ENCODE measurements at places on chromosomes 5 and 9. TPM values are rescaled to one million over a fixed set of nuclear protein-coding genes. Genes with fewer than 3 reads are reported as not detected.

- DNase-seq = no peak
Observed at GRCh38 chr9:101787891-101788290, 49.4 kb upstream of the GRIN3A start.

GRCh38 chr9:137682428-137683105, 63.8 kb downstream of the EHMT1 start:
- no peak for DNase-seq

DNA sequence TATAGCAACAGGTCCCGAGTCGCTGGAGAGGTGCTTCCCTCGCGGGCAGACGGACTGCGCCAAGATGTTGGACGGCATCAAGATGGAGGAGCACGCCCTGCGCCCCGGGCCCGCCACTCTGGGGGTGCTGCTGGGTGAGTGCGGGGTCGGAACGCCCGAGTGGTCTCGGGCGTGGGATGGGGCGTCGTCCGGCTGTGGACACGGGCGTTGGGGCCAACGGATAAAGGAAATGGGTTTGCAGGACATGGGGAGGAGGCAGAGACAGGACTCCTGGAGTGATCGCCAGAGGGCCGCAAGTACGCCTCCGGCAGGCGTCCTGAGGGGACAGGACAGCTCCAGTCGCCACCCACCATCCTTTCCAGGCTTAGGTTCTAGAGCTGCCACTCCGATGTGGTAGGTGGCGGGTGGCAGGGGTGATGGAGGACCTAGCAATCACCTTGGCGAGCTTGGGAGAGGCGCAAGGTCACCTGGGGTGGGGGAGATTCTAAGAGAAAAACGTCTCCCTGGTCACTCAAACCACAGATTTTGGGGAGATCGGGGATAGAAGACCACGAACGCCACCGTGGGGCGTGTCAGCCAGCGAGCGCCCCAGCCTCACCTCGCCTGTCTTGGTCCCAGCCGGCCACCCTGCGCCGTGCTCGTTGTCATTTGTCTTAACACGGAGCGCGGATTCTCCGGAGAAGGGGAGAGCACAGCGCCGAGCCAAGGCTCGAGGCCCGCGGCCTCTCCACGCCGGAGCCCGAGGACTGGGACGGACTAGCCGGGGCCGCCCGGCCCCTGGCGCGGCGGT, 922 bp downstream of the LMX1B start:
- no peak for DNase-seq

The CCDC187 gene
- under 0.01 TPM for total RNA-seq

GRCh38 chr5:123176938-123177275, 87.9 kb downstream of the PRDM6 start:
- DNase-seq = no peak

- DNase-seq = no peak
Observed at GRCh38 chr5:86968301-86968753, 299.4 kb upstream of the RASA1 start.

GRCh38 chr9:69829484-69829883, 8.9 kb downstream of the CFAP95 start:
- DNase-seq = no peak

The DAPK1 gene
- 23.5 TPM for total RNA-seq

- DNase-seq = no peak
Observed at GRCh38 chr5:11640158-11640873, 263.9 kb downstream of the CTNND2 start.

The GAPT gene
- total RNA-seq = not detected
